CD4-positive, alpha-beta T cell treated with Interleukin-21 for 1 hour (primary cell): ENCODE measurements at places on chromosomes 7 and 10.

DNA sequence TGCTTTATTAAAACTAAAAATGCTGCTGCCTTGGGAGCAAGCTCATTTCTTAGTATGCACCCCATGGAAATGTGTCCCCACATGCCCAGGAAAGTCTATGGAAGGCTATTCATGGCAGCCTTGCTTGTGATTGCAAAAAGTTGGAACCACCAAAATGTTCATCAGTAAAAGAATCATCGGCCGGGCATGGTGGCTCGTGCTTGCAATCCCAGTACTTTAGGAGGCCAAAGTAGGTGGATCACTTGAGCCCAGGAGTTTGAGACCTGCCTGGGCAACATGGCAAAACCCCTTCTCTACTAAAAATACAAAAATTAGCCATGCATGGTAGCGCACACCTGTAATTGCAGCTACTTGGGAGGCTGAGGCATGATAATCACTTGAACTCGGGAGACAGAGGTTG is 79.8 kb downstream of the ARHGAP22 start:
- no peak for DNase-seq

GRCh38 chr10:110461088-110461487 is 36.6 kb upstream of the DUSP5 start:
- DNase-seq = no peak

GRCh38 chr7:43671521-43671920 is 57.8 kb downstream of the COA1 start:
- DNase-seq = no peak

- DNase-seq = no peak
These were observed 20.9 kb upstream of the BAG3 start for GRCh38 chr10:119630300-119630699.

DNA sequence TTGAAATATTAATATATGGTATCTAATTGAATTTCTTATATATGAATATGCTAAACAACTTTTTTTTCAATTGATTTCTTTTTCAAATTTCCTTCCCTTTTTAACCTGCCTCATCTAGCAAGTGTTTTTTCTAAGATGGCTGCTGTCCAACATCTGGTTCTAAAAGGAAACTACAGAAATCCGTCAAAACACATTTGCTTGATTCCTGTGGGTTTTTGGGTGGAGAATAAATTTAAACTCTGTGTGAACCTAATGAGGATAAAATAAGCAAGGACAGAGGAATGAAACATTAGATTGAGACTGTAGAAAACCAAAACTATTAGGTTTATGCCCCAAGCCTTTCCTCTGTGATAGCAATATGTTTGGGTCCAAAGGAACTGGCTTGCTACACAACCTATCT is 75.5 kb upstream of the STARD3NL start:
- no peak for DNase-seq
